ENCODE measurements at places on chromosomes 3 and 15. TPM values are rescaled to one million over a fixed set of nuclear protein-coding genes. Genes with fewer than 3 reads are reported as not detected.

The KCNAB1 gene
- total RNA-seq, result 0.70 TPM

The CAPN7 gene
- total RNA-seq, result 28.4 TPM

The GRAMD1C gene
- 14.4 TPM for total RNA-seq

The GOLGA8T gene
- 0.23 TPM for total RNA-seq

The PLSCR2 gene
- not detected for total RNA-seq

The ITIH1 gene
- not detected for total RNA-seq

The MNS1 gene
- total RNA-seq, result 0.53 TPM

The MCF2L2 gene
- 3.1 TPM for total RNA-seq

The GOLGA8G gene
- not detected for total RNA-seq

The A4GNT gene
- total RNA-seq, result not detected

The TTLL13 gene
- total RNA-seq, result not detected

The CCDC39 gene
- not detected for total RNA-seq

The ERICH6 gene
- total RNA-seq, result not detected

The ACKR4 gene
- 0.64 TPM for total RNA-seq

The CSTA gene
- not detected for total RNA-seq

The DUOXA2 gene
- not detected for total RNA-seq

The VGLL3 gene
- total RNA-seq, result 1.1 TPM

The CRYGS gene
- 4.5 TPM for total RNA-seq

The TNFAIP8L3 gene
- 19.1 TPM for total RNA-seq

The SLC12A8 gene
- total RNA-seq, result 1.4 TPM

The C3orf52 gene
- 3.8 TPM for total RNA-seq

The TMEM40 gene
- total RNA-seq, result not detected

The RTP1 gene
- total RNA-seq, result not detected

The GHSR gene
- total RNA-seq, result not detected

The LYSMD2 gene
- total RNA-seq, result 17.1 TPM

The NEIL1 gene
- total RNA-seq, result 31.3 TPM

The MFAP1 gene
- total RNA-seq, result 18.8 TPM

The EXD1 gene
- total RNA-seq, result 0.53 TPM

The SCN11A gene
- total RNA-seq, result 0.23 TPM

The AHSG gene
- total RNA-seq, result not detected

The LRRK1 gene
- 11.2 TPM for total RNA-seq

The CLDN18 gene
- not detected for total RNA-seq

The ABI3BP gene
- total RNA-seq, result 7.3 TPM

The MME gene
- 11.6 TPM for total RNA-seq

The LTF gene
- total RNA-seq, result not detected

The SEC11A gene
- 173 TPM for total RNA-seq

The FAM43A gene
- total RNA-seq, result 617 TPM

The SLC2A2 gene
- total RNA-seq, result not detected

The MYRIP gene
- 2.3 TPM for total RNA-seq

The FETUB gene
- not detected for total RNA-seq

The PLCH1 gene
- not detected for total RNA-seq

The SEC62 gene
- total RNA-seq, result 36.6 TPM

The HERC2 gene
- 42.1 TPM for total RNA-seq
